HEK293T (cell line): ENCODE measurements at places on chromosomes 1 and 21.

DNA sequence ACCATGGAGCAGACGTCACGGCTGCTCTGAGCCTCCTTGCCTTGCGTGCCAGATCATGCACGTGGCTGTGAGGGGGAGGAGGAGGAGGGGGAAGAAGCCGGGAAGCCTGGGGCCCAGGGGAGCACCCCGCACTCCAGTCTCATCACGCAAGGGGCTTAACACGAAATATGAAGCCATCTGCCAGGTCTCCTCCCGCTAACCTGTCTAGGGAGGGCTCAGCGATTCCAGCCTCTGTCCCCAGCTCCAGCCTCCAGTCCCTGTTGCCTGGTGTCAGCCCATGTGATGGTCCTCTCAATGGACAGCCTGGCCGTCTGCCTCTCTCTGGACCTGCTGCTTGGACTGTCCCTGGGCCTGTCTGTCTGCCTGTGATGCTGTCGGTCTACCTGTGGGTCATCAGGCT lies 22.5 kb upstream of the C1QA start:
- DNase-seq = no peak

GRCh38 chr1:1627829-1628753 lies 3.9 kb upstream of the MMP23B start:
- DNase-seq = no peak

DNA sequence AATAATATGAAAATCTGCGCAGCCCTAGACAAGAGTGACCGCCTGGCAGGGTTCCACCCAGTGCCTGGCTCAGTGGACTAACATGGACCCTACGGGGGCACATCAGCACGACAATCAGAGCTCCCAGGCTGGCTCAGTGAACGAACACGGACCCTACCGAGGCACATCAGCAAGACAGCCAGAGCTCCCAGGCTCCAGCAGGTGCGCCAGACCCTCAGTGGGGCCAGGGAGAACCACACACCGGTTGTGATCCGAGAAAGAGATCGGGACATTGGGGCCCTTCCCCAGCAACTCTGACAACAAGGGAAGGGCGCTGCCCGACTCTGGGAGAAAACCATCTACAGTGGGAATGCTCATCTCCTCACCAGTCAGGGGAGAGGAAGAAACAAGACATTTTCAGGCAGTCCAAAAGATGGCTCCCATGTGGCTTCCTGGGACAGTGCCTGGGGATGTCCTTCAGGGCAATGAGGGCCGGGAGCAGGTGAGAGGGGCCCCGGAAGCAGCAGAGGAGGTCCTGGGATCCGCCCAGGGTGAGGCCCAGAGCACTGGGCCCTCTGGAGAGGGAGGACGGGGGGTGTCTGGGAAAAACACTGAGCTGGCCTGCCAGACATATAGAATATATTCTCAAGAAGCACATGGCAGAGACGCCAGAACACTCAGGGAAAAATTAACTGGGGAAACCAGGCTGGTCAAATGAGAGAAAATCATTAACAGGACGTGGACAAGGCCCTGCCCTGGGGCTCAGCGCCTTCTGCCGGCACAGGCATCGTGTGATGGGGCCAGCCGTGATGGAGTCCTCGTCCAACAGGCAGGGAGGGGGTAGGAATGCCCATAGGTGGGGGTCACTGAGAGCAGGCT lies 4.8 kb downstream of the ARHGEF16 start:
- DNase-seq = no peak

- no peak for DNase-seq
Measured at GRCh38 chr1:25484096-25484495, 53.4 kb downstream of the MACO1 start.

DNA sequence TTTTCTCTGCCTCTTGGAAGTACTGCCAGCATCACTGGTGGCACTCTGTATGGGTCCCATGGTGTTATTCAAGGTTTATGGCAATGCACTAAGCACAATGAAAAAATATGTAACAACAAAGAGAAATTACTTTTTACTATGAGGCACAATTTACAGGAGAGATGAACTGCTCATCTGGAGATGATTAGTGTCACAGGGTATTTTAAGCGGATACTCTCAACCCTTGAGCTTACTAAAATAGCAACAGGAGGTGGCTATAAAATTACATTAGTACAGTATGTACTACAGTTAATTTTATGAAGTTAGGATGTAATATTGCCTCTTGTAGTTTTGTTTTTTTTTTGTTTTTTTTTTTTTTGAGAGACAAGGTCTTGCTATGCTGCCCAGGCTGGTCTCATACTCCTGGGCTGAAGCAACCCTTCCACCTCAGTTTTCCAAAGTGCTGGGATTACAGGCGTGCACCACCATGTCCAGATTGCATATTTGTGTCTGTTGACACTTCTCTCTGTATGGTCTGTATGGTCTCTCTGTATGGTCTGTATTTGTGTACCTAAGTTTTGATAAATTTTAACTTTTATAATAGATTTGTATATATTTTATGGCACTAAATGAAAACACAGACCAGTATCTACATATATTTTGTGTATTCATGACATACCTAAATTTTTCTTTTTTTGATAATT lies 175.6 kb upstream of the HP1BP3 start:
- DNase-seq = no peak

DNA sequence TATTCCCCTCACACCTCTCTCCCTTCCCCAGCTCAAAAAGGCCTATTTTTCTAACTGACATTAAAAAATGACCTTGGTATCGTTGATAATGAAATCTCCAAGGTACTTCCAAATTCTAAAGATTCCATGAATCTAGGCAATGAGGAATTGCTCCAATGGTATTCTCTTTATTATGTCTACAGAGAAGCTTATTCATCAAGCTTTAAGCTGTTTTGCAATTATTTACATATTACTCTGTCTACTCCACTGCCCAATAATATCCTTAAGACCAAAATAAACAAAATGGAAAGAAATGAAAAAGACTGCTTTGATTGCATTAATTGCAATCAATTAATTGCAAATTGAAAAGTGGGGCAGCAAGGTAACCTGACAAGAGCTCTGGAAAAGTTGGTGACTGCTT lies 7.9 kb downstream of the PLPP3 start:
- DNase-seq = no peak

- no peak for DNase-seq
Measured at GRCh38 chr21:38793926-38794713, 11.6 kb upstream of the ETS2 start.

DNA sequence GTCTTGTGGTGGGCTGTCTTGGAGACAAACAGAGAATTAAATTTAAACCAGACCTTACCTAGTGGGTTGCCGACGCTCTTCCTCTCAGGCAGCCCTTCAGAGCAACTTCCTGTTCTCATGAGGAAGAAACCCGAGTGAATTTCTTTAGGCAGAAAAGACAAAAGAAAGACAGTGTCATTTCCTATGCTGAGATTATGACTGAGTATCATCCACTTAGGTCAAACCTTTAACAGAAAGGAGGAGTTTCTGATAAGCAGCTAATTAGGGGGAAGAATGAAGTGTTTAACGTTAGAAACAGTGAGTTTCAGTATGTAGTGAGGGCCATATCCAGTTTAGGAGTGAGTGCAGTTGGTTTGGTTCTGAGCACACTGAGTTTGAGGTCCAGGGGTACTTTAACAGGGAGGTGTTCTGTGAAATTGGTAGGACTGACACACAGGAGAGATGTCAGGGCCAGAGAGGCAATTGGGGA lies 38.7 kb downstream of the FASLG start:
- no peak for DNase-seq

GRCh38 chr1:235289859-235290739 lies 37.9 kb downstream of the ARID4B start:
- no peak for DNase-seq

DNA sequence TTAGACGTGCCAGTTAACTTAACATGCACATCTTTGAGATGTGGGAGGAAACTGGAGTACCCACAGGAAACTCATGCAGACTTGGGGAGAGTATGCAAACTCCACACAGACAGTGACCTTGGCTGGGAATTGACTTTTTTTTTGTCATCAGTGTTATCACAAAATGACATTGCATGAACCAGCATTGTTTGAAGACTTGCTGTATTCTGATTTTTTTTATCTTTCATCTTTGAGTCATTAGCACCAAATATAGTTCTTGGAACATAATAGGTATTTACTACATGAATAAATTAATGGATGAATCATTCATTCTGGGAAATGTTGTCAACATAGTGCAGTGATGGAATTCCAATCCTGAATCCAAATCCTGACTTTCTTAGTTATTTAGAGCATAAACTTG lies 77.0 kb downstream of the ATF6 start:
- DNase-seq = no peak

- DNase-seq = no peak
Measured at GRCh38 chr1:150999051-150999674, 7.5 kb downstream of the MINDY1 start.

DNA sequence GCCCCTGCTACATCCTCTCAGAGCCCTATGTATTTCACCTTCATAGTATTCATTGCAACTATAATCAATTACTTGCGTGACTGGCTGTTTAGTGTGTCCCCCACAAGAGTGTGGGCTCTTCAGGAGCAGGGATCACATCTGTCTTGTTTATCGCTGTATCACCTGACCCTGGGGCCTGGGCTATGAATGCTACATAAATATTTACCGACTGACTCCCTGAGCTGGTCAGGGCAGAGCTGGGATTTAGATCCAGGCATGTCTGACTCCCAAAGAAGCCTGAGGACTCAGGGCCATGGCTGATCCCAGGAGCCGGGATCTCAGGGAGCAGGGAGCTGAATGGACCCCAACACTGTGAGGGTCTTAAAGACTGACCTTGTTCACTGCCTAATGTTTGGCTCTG lies 49.7 kb downstream of the AHDC1 start:
- no peak for DNase-seq
